Activated CD8-positive, alpha-beta T cell treated with anti-CD3 and anti-CD28 coated beads for 36 hours (primary cell): ENCODE measurements at places on chromosomes 1 and 21. TPM values are rescaled to one million over a fixed set of nuclear protein-coding genes. Genes with fewer than 3 reads are reported as not detected.

The PRAMEF18 gene
- not detected for total RNA-seq

GRCh38 chr1:27863538-27863915 lies 8.8 kb upstream of the THEMIS2 start:
- DNase-seq: no peak

DNA sequence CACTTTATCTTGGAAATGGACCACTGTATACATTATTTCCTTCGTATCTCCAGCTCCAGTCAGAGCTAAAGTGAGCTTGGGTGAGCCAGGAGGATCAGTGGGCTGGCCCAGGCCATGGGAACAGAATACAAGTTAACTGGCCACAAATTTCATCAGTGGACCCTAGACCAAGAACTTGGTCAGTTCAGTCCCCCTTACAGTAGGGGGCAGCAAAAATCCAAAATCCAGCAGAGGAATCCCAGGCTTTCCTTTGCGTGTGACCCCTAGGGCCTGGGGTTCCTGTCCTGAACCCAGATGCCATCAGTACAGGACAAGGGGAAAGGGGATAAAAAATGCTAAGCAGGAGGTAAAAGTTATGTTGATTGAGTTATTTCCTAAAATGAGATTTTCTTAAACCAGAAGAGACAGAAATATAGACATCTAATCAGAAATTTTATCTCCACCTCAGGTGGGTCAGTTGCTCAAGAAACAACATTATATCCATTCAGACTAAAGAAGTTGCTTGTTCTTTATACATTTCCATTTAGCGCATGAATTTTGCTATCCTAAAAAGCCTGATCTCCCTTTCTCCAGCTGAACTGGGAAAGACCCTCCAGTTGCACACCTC lies 24.1 kb upstream of the LCE5A start:
- peak; percentile 10 for DNase-seq

- no peak for DNase-seq
These were observed 5.1 kb upstream of the ARNT start for GRCh38 chr1:150881331-150882070.

DNA sequence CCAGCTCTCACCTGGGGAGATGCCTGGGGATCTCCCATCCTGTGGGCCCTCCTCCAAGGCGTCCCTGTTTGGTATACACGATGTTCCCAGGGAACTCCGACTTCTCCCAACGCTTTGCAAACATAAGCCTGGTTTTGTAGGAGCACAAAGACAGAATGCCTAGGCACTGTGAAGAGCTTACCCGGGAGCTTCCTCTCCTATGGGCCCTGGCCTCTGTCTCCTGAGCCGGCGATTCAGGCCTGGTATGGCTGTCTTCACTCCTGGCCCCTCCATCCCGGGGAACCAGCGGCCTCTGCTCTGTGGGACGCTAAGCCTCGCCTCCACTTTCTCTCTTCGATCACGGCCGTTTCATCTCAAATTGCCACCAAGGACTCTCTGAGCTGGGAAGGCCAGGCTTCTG lies 59.6 kb upstream of the ACTRT2 start:
- DNase-seq: no peak

GRCh38 chr1:235088907-235089306 lies 39.7 kb downstream of the TOMM20 start:
- DNase-seq: no peak

GRCh38 chr1:54813485-54814125 lies 12.5 kb upstream of the TTC22 start:
- no peak for DNase-seq

- no peak for DNase-seq
These were observed 249.1 kb downstream of the GREM2 start for GRCh38 chr1:240362826-240363225.

DNA sequence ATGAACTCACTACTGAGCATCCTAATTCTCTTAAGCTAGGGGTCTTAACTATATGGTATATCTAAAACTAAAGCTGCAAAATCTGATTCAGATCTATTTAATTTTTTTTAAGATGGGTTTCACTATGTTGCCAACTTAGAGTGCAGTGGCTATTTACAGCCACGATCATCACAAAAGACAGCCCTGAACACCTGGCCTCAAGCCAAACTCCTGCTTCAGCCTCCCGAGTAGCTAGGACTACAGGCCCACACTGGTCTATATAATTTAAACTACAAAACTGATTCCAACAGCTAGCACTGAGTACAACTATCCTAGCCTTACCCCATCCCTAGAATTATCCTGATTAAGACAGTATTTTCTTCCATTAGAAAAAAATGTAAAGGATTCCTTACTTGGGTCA lies 37.1 kb downstream of the EIF4G3 start:
- no peak for DNase-seq
